ENCODE measurements at places on chromosomes 5 and 9.
A peak's percentile ranks its signal among the peaks of the same experiment; 100 is the strongest.

- no peak for DNase-seq
These were observed 72.0 kb upstream of the RAI14 start for GRCh38 chr5:34584165-34584564.

DNA sequence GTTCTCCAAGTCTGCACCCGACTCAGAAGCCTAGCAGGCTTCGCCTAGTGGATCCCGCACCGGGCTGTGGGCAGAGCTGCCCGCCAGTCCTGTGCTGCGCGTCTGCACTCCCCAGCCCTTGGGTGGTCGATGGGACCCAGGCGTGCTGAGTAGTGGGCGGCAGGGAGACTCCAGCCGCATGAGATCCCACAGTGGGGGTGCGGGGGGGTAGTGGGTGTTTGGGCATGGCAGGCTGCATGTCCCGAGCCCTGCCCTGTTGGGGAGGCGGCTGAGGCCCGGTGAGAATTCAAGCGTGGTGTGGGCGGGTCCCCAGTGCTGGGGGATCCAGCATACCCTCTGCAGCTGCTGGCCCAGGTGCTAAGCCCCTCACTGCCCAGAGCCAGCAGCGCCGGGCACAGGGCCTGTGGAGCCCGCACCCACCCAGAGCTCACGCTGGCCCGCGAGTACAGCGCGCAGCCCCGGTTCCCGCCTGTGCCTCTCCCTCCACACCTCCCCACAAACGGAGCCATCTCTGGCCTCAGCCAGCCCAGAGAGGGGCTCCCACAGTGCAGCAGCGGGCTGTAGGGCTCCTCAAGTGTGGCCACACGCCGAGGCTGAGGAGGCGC lies 53.9 kb upstream of the BNC2 start:
- no peak for DNase-seq

DNA sequence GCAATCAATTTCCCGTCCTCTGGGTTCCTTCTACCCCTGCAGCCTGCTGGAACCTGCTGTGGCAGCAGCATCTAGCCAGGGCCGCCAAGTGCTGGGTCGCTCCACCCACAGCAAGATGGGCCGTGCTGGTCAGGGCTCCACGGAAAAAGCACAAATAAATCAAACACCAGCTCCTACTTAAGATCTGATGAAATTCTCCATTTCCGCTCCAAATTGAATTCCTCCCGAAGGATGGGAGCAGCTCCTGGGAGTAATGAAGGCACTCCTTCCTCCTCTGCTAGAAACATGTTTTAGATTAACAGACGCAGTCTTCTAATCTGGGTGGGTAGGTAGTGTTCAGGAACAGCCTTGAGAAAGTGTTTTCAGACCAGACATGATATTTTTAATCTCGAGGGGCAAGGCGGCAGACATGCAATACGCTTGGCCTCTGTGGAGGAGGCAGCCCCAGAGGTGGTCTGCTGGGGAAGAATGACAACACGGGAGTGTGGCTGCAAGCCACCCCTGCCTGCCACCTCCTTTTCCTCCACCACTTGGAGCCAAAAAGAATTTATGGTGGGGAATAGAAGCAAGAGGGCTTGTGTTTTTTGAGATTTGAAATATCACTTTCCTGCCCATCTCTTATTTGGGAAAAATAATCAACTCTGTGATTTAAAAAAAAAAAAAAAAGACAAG lies 194.1 kb downstream of the AOPEP start:
- peak; percentile 35 for DNase-seq

GRCh38 chr5:79075646-79076426 lies 6.3 kb downstream of the BHMT2 start:
- DNase-seq, result no peak

- DNase-seq, result peak; percentile 95
These were observed 258.3 kb downstream of the EPB41L4A start for GRCh38 chr5:112160652-112161391.

- peak; percentile 65 for DNase-seq
These were observed 100.6 kb downstream of the ANGPTL2 start for GRCh38 chr9:127021664-127022363.

GRCh38 chr9:17064558-17064957 lies 70.3 kb upstream of the CNTLN start:
- DNase-seq, result no peak

- DNase-seq, result no peak
These were observed 11.5 kb upstream of the CSNK1G3 start for GRCh38 chr5:123500471-123500870.

DNA sequence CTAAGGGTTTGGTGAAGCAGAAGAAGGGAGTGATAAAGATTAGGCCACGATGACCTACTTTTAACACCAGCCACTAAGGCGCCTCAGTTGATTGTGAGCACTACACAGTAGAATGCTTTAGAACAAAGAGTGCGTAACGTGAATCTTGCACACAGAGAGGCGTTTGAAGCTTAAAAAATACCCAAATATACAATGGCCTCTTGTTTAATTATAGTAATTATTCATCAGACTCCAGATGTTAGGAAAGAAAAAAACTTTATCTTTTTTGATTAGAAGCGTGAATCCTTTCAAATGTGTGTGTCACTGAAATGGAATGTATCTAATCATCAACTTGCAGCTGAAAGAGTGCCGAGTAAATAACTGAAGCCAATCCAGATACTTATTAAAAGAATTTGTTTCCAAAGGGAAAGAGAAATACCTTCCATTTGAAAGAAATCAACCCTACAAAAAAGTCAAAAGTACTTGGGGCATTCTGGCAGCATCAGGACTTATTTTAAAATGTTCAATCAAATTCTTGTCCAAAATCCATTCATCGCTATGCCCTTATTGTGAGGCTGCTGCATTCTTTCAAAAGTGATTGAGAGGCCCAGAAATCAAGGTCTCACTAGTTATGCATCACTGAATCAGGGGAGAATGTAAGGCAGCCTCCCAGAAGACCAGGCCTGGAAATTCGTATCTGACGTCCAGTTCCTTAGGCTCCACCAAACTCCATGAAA lies 337.5 kb downstream of the ZNF608 start:
- no peak for DNase-seq

GRCh38 chr5:113224605-113225065 lies 210.2 kb downstream of the TSSK1B start:
- no peak for DNase-seq

DNA sequence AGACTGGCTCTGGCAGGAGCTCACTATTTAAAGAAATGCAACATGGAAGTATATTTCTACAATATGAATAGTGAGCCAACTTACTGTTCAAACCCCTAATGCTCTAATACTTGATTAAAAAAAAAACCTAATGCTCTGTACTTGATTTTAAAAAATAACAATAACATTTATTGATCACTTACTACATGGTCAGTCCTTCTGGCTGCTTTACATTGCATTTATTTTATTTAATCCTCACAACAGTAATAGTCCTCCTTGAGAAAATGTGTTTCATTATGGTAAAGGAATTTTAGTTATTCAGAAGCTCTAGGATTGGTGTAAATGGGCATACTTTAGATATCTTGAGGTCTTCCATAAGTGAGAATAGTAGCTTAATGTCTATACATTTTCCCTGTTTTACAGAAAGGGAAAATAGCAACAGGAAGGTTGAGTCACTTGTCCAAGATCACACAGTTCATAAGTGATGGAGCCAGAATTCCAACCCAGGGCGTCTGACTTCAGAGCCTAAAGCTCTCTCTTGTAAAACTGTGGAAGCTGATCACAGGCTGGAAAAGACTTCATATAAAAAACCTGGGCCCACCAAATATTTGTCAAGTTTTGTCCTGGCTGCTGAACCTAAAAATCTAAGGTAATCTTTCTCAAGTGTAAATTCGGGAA lies 1.0 kb downstream of the STARD4 start:
- no peak for DNase-seq

DNA sequence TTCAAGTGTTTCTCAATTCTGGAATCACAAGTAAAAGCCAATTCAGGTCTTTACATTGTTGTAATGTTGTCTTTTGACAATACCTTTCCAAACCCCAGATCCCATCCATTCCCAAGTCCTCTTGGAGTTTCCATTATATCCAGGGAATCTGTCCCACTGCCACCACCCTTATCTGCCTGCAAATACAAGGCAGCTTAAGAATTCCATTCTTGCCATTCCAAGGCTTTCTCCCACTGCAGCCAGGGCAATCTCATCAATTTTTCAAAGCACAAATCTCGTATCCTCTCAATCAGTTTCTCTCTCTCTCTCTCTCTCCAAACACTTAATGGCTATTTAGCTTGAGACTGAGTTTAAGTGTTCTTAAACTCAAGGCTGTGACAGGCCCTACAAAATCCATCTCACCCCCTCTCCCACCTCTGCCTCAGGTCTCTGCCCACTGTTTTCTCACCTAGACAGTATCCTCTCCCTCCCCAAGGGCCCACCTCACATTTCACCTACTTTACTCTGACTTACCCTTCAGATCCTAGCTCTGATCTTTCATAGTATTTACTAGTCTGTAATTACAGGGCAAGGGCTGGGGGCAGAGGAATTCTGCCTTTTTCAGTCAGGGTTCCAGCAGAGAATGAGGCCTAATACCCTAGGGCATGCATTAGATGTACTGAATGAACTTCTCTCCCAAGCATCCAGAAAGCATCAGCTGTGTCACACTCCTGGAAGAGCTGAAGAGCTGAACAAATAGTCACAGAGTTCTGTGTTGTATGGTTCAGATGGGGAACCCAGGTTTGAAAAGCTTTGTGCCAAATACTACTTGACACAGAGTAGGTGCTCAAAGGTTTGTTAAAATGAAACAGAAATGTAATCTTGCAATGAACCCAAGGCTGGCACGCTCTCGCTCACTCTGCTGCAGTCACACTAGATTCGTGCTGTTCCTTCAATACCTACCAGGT lies 46.0 kb downstream of the RAPGEF1 start:
- DNase-seq, result no peak

- no peak for DNase-seq
These were observed 638.3 kb downstream of the CCDC171 start for GRCh38 chr9:16191191-16191590.

DNA sequence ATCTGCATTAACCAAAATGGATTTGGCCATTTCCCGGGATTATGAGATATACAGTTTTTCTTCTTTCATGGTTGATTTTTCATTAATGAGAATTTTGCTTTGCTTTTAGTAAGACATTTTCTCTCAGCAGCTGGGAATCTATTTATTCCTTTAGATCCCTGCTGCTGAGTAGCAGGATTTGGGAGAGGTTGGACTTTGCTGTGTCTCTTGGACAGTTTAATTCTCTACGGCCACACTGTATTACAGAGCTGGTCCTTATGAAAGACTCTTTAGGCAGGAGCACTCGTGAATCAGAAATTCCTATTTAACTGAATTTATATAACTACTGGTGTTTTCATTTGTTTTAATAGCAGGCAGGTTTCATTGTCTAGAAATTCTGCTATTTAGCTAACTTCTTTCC lies 1.6 kb downstream of the UNC13B start:
- no peak for DNase-seq

- DNase-seq, result peak; percentile 89
These were observed 812 bp downstream of the CACFD1 start for GRCh38 chr9:133460405-133461175.

- no peak for DNase-seq
These were observed 243.0 kb downstream of the IRX2 start for GRCh38 chr5:2508514-2508913.

DNA sequence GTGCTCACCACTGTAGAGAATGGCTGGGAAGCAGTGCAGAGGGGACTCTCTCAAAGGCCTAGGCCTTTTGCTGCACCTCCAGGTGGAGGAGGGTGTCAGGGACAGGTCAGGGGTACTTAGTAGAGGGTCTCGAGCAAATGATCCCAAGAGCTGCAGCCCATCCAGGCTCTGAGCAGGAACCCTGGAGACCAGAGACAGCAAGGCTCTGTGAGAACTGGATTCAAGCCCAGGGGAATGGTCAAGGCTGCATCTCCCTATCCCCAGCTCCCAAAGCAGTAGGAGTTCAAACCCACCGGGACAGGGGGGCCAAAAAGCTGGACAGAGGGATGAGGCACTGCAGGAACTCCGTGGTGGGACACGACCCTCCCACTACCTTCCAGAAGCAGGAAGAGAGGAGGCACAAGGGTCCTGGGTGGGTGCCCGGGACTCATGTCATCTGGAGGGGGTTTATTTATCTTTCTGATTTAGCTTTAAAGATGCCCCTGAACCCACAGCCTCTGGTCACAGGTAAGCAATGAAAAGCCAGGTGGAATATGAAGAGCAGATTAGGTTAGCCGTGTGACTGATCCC lies 124.8 kb downstream of the MVB12B start:
- DNase-seq, result no peak

GRCh38 chr5:38338455-38338854 lies 80.1 kb downstream of the EGFLAM start:
- DNase-seq, result no peak

- no peak for DNase-seq
These were observed 37.9 kb downstream of the ADRB2 start for GRCh38 chr5:148864113-148864841.

DNA sequence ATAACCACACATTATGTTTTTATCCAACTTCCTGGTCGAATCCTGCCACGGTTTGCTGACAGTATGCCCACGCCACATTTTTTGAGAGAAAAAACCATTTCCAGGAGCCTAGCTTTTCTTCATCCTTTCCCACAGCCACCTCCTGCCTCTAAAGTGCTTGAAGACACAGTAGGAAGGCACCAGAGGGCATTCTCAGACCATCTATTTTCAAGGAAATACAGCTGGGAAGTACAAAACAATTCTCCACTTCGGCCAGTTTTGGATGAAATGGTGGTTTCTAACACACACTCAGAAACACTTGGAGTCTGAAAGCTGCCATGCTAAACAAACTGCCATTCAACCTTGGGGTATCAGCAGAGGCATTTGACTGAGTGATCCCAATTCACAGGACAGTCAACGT lies 86.3 kb upstream of the RPS23 start:
- DNase-seq, result no peak

DNA sequence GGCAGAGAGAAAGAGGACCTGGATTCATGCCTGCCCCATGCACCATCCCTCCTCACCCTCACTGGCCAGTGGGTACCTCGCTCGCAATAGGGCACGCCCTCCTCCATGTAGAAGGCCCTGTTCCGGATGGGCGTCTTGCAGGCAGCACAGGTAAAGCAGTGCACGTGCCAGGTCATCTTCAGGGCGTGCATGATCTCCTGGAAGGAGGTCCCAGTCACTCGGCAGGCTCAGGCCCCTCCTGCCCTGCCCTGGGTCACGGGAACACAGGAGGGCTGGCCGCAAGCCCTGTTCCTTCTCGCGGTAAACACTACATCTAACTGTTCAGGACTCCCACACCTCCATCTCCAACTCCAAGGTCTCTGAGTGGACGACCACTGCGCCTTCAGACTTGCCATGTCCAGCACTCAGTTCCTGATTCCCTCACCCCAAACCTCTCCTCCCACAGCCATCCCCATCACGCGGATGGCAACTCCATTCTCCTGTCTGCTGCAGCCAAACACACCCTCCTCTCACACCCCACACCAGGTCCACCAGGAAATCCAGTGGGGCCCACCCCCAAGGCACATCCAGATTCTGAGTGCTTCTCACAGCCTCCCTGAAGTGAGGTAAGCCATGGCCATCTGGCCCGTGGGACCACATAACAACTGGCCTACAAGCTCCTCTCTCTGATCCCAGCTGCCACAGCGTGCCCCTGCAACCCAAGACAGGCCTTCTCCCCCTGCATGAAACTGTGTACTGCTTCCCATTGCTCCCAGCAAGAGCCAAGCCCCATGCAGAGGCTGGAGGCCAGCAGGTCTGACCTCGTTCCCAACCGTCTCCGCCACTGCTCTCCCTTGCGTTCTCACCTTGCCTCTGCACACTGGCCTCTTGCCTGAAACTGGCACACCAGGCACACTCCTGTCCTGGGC lies 10.8 kb upstream of the DBN1 start:
- no peak for DNase-seq

Data from transverse colon (tissue), 4 donors.